ENCODE measurements at places on chromosomes 4 and X. TPM values are rescaled to one million over a fixed set of nuclear protein-coding genes. Genes with fewer than 3 reads are reported as not detected.

Gene CT45A3
- total RNA-seq, result not detected

Gene PRPS1
- total RNA-seq, result 57.0 TPM

Gene STARD8
- total RNA-seq, result 0.91 TPM

Gene PABPC1L2B
- not detected for total RNA-seq

Gene CD38
- not detected for total RNA-seq

Gene PTCHD1
- total RNA-seq, result not detected

Gene SHOX
- not detected for total RNA-seq

Gene STATH
- not detected for total RNA-seq

Gene MFAP3L
- 0.40 TPM for total RNA-seq

Gene CPZ
- total RNA-seq, result 27.9 TPM

Gene DMRTC1
- not detected for total RNA-seq

Gene XAGE1A
- not detected for total RNA-seq

Gene HNRNPDL
- 215 TPM for total RNA-seq

Gene BEND2
- not detected for total RNA-seq

Gene KDR
- 0.63 TPM for total RNA-seq

Gene ZNF711
- 1.6 TPM for total RNA-seq

Gene FGFR3
- 0.11 TPM for total RNA-seq

Gene CTAG1A
- total RNA-seq, result not detected

Gene HMX1
- total RNA-seq, result not detected

Gene CD40LG
- total RNA-seq, result not detected

Gene HSPA4L
- 9.2 TPM for total RNA-seq

Gene MAOB
- total RNA-seq, result not detected

Gene BMX
- total RNA-seq, result not detected

Gene FAM3A
- 69.2 TPM for total RNA-seq

Gene PNMA6A
- not detected for total RNA-seq

Gene GPRASP3
- total RNA-seq, result 1.6 TPM

Gene SHROOM3
- 27.8 TPM for total RNA-seq

Gene ADH1A
- not detected for total RNA-seq

Gene GCNA
- total RNA-seq, result 2.9 TPM

Gene NAP1L3
- total RNA-seq, result 1.9 TPM

Gene HCFC1
- total RNA-seq, result 66.9 TPM

Gene LGI2
- total RNA-seq, result 3.4 TPM

Gene SLIT2
- total RNA-seq, result 28.7 TPM

Gene ETDA
- not detected for total RNA-seq

Gene HOPX
- not detected for total RNA-seq

Gene UGT8
- 1.8 TPM for total RNA-seq

Gene MGAT4D
- total RNA-seq, result not detected

All from PC-3 (cell line).